Right atrium auricular region (tissue), 2 donors: ENCODE measurements at places on chromosomes 6 and 20.

DNA sequence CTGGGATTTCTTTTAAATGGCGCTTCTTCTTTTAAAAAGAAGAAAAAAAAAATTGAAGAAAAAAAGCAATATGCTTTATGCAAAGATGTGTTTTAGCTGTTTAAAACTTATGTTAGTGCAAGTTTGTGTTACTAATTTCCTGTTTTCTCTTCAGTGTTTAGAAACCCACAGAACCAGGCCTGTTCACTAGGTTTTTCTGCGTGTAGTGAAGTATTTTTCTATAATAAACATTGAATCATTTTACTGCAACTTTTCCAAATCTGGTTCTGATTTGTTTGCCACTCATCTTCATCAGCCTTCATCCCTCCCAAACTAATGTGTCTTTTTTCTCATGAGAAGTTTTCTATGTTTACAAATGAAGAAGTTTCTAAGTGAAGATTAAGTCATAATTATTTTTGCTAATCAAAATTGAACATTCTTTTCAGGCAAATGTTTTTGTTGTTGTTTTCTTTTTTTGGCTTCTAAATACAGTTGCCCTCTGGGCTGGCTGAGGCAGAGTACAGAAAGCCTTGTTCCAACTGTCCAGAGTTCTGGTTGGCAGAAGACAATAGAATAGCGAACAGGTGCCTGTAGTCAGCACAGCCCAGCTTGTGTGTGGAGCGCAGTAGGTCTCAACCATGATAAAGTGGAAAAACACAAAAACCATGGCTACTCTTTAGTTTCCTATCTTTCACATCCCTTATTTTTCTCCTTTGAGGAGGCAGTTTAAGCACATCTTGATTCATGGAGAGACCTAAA lies 14.5 kb downstream of the ZNF76 start:
- DNase-seq, result no peak
- H3K4me1 ChIP-seq, result no peaks in the 10 kb centered on the region
- no peak overlapping the region for H3K27ac ChIP-seq

GRCh38 chr20:63134201-63134612 lies 81.7 kb downstream of the YTHDF1 start:
- no peak overlapping the region for H3K27ac ChIP-seq
- no peaks in the 10 kb centered on the region for H3K4me1 ChIP-seq
- no peaks in the 10 kb centered on the region for H3K27me3 ChIP-seq
- DNase-seq, result no peak

- DNase-seq, result no peak
- H3K4me3 ChIP-seq, result no peak overlapping the region
- no peaks in the 10 kb centered on the region for H3K4me1 ChIP-seq
- H3K36me3 ChIP-seq, result no peaks in the 10 kb centered on the region
- no peaks in the 10 kb centered on the region for H3K27me3 ChIP-seq
Observed at GRCh38 chr6:4983322-4983721, 20.5 kb downstream of the RPP40 start.

GRCh38 chr6:45438849-45439406 lies 61.2 kb upstream of the SUPT3H start:
- no peak for DNase-seq
- peaks cover 11% of the 10 kb centered on the region for H3K4me1 ChIP-seq
- no peaks in the 10 kb centered on the region for H3K27me3 ChIP-seq
- no peaks in the 10 kb centered on the region for H3K36me3 ChIP-seq
- no peak overlapping the region for H3K27ac ChIP-seq

- no peak overlapping the region for H3K27ac ChIP-seq
- peaks cover 2% of the 10 kb centered on the region for H3K36me3 ChIP-seq
- no peak for DNase-seq
- H3K4me3 ChIP-seq, result no peak overlapping the region
Observed at GRCh38 chr6:25959890-25960536, 2.6 kb upstream of the TRIM38 start.

DNA sequence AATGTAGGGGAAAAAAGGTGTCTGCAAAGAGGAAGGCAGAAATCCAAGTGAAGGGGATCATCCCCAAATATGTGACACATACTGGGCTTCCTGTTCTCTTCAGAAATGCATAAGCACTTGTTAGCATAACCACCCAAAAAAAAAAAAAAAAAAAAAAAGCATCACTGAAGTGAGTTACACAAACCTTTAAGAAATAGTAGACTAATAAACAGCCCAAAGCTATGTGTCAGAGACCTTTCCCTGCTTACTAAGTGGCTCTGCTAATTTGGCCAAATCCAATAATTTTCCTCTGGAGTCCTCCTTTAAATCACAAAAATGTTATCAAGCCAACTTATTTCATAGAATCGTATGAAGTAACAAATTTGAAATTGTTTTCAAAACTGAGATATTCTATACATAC lies 7.5 kb upstream of the DST start:
- peaks cover 37% of the 10 kb centered on the region for H3K4me1 ChIP-seq
- DNase-seq, result no peak
- H3K27me3 ChIP-seq, result no peaks in the 10 kb centered on the region
- H3K4me3 ChIP-seq, result no peak overlapping the region

DNA sequence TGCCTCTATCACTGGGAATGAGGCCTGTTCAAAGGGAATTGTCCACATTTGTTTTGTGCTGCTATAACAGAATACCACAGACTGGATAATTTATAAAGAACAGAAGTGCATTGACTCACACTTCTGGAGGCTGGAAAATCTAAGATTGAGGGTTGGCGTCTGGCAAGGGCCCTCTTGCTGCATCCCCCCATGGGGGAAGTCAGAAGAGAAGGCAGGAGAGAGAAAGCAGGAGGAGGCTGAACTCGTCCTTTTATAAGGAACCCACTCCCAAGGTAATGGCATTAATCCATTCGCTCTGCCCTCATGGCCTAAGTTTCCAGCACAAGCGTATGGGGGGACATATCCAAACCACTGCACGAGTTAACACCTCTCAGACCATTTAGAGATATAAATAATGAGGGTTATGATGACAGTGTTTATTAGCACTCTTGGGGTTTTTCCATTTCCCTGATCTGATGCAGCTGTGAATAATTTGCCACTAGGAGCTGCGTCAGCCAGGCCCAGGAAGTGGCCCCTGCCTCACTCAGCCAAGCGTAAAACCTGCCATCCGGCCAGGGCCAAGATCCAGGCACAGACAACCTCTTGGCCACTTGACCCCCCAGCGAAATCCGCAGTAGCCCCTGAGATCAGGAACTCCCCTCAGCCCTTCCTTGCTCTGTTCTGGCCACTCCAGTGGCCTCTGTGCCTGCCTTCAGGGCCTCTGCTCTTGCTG lies 14.2 kb upstream of the SLCO4A1 start:
- H3K36me3 ChIP-seq, result no peaks in the 10 kb centered on the region
- no peak overlapping the region for H3K4me3 ChIP-seq
- no peaks in the 10 kb centered on the region for H3K27me3 ChIP-seq
- peaks cover 27% of the 10 kb centered on the region for H3K4me1 ChIP-seq

DNA sequence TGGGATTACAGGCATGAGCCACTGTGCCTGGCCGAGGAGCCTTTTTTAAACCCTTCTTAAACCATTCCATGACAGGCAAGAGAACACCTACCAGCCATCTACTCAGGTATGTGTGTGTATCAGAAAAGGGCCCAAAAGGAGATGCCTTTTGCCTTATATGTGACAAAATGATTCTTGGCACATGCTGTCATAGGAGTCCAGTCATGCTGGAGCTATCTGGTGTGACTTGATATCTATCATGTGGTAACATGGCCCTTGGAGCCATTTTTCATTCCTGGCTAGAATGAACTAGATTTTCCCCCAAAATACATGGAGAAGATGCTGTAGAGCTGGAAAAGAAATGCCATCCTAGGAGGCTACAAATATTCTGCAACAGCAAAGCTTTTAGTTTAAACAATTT lies 129.1 kb downstream of the DST start:
- no peaks in the 10 kb centered on the region for H3K27me3 ChIP-seq
- DNase-seq, result no peak
- peaks cover 66% of the 10 kb centered on the region for H3K4me1 ChIP-seq
- no peak overlapping the region for H3K4me3 ChIP-seq

GRCh38 chr20:58700121-58700821 lies 7.7 kb downstream of the NPEPL1 start:
- no peaks in the 10 kb centered on the region for H3K4me1 ChIP-seq
- no peak overlapping the region for H3K27ac ChIP-seq

- H3K36me3 ChIP-seq, result no peaks in the 10 kb centered on the region
- DNase-seq, result no peak
- H3K4me1 ChIP-seq, result no peaks in the 10 kb centered on the region
- no peaks in the 10 kb centered on the region for H3K27me3 ChIP-seq
- no peak overlapping the region for H3K4me3 ChIP-seq
- no peak overlapping the region for H3K27ac ChIP-seq
Observed at GRCh38 chr6:7644417-7644816, 54.4 kb downstream of the SNRNP48 start.

DNA sequence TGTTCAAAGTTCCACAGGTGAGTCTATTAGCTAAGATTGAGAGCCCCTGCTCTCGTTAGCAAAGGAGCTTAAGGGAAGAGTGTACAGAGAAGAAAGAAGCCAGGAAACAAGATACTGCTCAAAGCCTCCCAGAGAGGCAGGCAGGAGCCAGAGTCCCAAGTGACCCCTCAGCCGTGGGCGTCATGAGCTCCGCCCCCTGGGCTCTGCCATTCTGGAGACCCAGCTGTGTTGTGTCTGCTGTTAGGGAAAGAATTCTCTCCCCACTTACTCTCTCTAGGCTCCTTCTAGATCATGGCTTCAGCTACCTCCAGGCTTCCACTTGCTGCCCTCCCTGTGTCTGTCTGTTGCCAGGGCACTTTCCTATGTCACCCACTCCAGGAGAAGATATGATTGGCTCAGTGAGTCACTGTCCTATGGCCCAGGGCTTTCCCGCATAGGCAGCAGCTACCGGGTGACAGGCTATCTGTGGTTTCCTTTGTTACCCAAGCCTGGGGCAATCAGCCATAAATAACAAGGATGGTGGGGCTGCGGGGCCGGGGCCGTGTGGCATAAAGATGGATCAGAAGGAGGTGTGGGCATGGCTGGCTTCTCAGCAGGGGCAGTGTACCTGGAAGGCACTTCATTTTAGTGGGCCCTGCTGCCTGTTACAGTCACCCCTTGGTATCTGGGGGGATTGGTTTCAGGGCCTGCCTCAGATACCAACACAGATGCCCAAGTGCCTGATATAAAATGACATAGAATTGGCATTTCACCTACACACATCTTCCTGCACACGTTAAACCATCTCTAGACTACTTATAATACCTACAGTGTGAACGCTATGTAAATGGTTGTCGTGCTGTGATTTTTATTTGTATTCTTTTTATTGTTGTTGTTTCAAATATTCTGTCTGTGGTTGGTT lies 118.9 kb downstream of the ARMC2 start:
- peaks cover 52% of the 10 kb centered on the region for H3K4me1 ChIP-seq
- peak overlapping the region; percentile 75 for H3K27ac ChIP-seq
- no peak overlapping the region for H3K4me3 ChIP-seq
- no peaks in the 10 kb centered on the region for H3K36me3 ChIP-seq
- no peak for DNase-seq
- H3K27me3 ChIP-seq, result no peaks in the 10 kb centered on the region

- H3K36me3 ChIP-seq, result no peaks in the 10 kb centered on the region
- H3K27me3 ChIP-seq, result no peaks in the 10 kb centered on the region
- no peak overlapping the region for H3K27ac ChIP-seq
- H3K4me3 ChIP-seq, result no peak overlapping the region
- DNase-seq, result no peak
- H3K4me1 ChIP-seq, result peaks cover 7% of the 10 kb centered on the region
Observed at GRCh38 chr20:24487240-24487639, 17.8 kb downstream of the SYNDIG1 start.

DNA sequence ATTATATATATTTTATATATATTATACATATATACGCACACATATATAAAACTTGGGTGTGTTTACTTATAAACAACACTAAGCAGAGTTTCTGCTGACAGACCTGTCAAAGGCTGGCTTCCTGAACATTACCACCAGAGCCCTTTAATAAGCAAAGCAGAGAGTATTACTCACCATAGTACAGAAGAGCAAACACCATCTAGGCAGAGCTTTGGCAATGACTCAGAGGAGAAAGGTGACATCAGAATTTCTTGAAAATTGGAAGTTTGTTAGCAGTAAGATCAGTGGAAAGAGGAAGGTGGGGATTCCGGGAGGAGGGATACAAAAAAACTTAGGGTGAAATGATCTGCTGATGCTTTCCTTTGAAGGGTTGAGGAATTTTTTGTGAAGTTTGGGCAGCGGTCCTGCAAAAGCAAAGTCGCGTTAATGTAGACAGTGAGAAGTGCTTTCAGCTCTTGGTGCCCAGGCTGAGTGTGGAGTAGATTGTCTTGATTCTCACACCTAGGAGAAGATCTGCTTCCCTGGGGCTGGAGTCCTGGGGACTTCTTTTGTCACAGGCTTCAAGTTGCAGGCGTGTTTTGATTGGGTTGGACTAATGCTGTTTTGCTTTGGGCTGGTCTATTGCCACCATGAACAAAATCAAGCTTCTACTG lies 109.6 kb upstream of the BACH2 start:
- H3K4me1 ChIP-seq, result no peaks in the 10 kb centered on the region
- no peak overlapping the region for H3K4me3 ChIP-seq
- no peak overlapping the region for H3K27ac ChIP-seq
- DNase-seq, result no peak

GRCh38 chr6:53587291-53587690 lies 42.4 kb upstream of the GCLC start:
- H3K27me3 ChIP-seq, result no peaks in the 10 kb centered on the region
- H3K4me3 ChIP-seq, result no peak overlapping the region
- no peak overlapping the region for H3K27ac ChIP-seq
- DNase-seq, result no peak
- no peaks in the 10 kb centered on the region for H3K36me3 ChIP-seq
- H3K4me1 ChIP-seq, result no peaks in the 10 kb centered on the region

GRCh38 chr20:8183526-8183925 lies 51.5 kb downstream of the PLCB1 start:
- H3K27me3 ChIP-seq, result no peaks in the 10 kb centered on the region
- H3K4me3 ChIP-seq, result no peak overlapping the region
- H3K4me1 ChIP-seq, result peaks cover 4% of the 10 kb centered on the region
- no peak for DNase-seq

- no peak overlapping the region for H3K27ac ChIP-seq
- H3K4me3 ChIP-seq, result no peak overlapping the region
- no peaks in the 10 kb centered on the region for H3K27me3 ChIP-seq
- no peak for DNase-seq
- H3K36me3 ChIP-seq, result no peaks in the 10 kb centered on the region
Observed at GRCh38 chr20:56755201-56755600, 126.1 kb downstream of the TFAP2C start.

DNA sequence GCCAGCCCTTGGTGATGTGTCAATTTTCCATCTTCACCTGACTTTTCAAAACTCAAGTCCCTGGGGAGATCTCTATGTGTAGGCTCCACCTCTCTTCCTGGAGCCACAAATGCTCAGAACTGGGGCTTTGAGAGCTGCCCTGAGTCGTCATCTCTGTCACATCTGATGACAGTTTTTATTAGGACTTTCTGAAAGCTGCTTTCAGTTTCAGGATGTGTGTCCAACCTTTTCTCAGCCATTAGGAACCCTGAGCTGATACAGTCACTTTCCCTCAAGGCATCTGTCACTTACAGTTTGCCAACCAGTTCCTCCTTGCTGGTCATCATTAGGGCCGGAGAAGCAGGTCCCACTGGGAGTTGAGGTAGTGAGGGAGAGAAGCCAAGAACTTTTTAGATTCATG lies 365.9 kb upstream of the CHD6 start:
- H3K36me3 ChIP-seq, result no peaks in the 10 kb centered on the region
- DNase-seq, result no peak
- no peak overlapping the region for H3K4me3 ChIP-seq
- H3K27me3 ChIP-seq, result no peaks in the 10 kb centered on the region
